Activated CD8-positive, alpha-beta memory T cell treated with anti-CD3 and anti-CD28 coated beads for 36 hours (primary cell): ENCODE measurements at places on chromosomes 2 and 18. TPM values are rescaled to one million over a fixed set of nuclear protein-coding genes. Genes with fewer than 3 reads are reported as not detected.

The TBC1D8 gene
- total RNA-seq: 0.73 TPM

The CYS1 gene
- total RNA-seq: not detected

The ACKR3 gene
- total RNA-seq: 0.86 TPM

The SCN9A gene
- not detected for total RNA-seq

The UGT1A5 gene
- not detected for total RNA-seq

The CXCR1 gene
- not detected for total RNA-seq

The KLHL41 gene
- total RNA-seq: 0.15 TPM

The ABCG8 gene
- total RNA-seq: not detected

The CXCR4 gene
- total RNA-seq: 86.8 TPM
